ENCODE measurements at places on chromosomes 3 and 15.

DNA sequence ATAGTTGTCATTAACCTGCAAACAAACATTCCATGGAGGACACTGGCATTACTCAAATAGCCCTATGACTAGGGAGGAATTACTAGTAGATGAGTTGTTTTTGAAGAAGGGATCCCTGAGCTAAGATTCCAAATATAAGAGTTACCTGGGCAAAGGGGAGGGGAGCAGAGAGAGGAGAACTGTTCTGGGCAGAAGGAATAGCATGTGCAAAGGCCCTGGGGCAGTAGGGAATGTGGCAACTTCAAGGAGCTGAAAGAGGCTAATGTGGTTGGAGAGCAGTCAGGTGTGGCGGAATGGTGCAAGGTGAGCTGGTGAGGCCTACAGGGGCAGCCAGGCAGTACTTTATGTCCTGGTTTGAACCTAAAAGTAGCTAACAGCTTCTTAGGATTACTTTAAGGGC, 5.8 kb upstream of the IL17RD start:
- no peak for DNase-seq

DNA sequence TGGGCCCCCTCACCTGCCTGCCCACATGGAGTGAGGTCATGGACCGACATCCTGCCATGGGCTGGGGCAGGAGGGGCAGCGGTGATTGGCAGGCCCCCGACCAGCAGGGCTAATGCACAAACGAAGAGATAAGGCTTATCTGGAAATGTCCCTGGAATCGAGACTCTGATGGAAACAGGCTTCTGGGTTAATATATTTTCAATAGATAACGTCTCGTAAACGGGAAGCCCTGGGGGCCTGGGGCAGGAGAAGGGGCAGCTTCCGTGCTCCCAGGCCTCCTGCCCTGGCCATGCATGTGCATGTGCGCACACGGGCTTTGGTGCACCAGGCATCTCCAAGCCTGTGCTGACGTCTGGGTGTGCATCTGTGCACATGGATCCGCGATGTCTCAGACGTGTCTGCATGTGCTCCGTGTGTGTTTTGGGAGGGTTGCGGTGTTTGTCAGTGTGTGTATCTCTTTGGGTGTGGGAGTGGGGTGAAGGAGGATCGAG, 55.1 kb downstream of the DNAJB8 start:
- DNase-seq = no peak

GRCh38 chr15:70269311-70269911, 171.7 kb upstream of the TLE3 start:
- no peak for DNase-seq

GRCh38 chr3:187950671-187951070, 203.3 kb upstream of the LPP start:
- no peak for DNase-seq
